Left lung (tissue), 14 donors: ENCODE measurements at places on chromosomes 3 and 15. TPM values are rescaled to one million over a fixed set of nuclear protein-coding genes. Genes with fewer than 3 reads are reported as not detected.

DNA sequence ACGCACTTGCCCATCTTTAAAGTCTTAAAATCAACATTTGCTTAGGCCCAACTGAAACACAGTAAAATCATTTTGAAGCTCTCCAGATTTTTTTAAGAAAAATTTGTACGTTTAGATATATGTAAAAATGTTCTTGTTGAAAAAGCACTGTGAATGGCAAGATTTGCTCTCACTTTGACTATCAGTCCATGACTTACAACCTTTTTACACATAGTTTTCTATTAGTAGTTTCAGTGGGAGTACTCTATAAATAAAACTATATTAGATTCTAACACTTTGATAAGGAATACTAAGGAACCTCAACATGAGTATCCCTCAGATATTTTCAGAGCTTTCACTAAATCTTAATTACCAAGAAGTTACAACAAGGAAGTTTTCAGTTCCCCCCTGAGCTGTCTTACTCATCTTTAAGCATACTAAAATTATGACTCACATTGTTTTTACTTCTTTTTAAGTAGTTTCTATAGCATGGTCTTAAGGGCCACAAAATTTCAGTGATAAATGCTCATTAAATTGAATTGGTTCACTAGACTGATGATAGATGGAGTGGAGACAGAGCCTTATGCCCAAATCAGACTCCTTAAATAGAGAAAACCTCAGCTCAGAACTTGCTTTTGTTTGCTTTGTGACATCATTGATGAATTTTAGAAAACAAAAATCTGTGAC lies 31.6 kb upstream of the RAP2B start:
- H3K36me3 ChIP-seq, result no peaks in the 10 kb centered on the region
- H3K27me3 ChIP-seq, result no peaks in the 10 kb centered on the region
- DNase-seq, result no peak
- no peaks in the 10 kb centered on the region for H3K4me1 ChIP-seq
- no peak overlapping the region for H3K4me3 ChIP-seq

DNA sequence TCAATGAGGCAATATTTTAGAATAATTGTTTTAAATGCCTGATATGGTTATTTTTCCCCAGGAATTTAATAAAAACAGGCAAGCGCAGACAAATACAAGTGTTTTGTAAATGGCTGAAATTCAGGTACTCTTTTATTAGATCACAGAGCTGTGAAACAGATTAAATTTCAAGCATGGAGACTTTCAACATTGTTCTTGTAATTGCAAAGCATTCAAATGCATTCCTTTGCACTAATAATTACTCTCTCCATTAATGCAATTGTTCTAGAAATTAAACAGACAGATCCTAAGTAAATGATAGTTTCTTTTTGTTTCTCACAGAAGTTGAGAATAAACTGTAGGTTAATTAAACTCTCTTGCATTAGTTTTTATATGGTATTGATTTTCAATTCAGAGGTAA lies 42.4 kb upstream of the TGFBR2 start:
- no peak overlapping the region for H3K4me3 ChIP-seq
- H3K27me3 ChIP-seq, result no peaks in the 10 kb centered on the region
- no peak overlapping the region for H3K27ac ChIP-seq

DNA sequence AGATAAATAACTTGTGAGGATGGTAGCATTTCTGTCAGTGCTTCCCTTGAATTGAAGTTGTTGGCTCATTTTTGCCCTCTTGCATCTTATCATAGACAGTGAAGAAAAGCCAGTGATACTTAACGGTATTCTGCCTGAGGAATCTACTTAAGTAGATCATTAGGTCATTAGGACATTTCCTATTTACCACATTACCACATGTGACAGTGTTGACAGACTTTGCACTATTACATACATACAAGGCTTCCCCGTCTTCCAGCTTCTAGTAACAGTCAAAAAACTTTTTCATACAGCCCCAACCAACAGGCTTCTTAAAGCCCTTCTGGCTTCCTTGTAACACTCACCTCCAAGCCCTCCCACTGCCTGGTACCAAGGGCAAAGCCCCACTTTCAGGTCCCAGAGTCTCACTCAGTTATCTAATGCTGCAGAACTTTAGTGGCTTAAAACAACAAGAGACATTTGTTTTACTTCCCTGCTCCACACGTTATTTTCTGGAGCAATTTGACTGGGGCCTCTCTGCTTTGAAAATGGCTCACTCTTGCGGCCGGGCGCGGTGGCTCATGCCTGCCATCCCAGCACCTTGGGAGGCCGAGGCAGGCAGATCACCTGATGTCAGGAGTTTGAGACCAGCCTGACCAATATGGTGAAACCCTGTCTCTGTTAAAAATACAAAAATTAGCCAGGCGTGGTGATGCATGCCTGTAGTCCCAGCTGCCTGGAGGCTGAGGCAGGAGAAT lies 40.0 kb downstream of the ASB7 start:
- DNase-seq, result no peak
- no peaks in the 10 kb centered on the region for H3K27me3 ChIP-seq
- H3K36me3 ChIP-seq, result no peaks in the 10 kb centered on the region
- H3K27ac ChIP-seq, result peak overlapping the region; percentile 48
- H3K4me1 ChIP-seq, result peaks cover 35% of the 10 kb centered on the region
- H3K4me3 ChIP-seq, result no peak overlapping the region

DNA sequence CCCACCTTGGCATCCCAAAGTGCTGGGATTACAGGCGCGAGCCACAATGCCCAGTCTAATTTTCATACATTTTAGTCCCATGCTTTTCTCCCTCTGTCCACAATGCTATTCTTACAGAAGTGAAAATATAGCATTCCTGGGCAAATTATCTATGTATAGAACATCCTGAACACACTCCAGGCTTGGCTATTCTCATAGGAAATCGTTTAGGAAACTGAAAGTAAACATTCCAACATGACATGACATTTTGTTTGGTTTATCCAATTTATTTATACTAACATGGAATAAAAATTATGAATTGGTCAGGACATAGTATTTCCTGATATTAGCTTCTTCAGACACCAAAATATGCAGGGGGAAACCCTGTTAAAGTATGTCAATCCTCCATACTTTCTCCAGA lies 52.6 kb downstream of the SYNM start:
- no peak for DNase-seq
- no peak overlapping the region for H3K27ac ChIP-seq
- no peak overlapping the region for H3K4me3 ChIP-seq
- H3K36me3 ChIP-seq, result peaks cover 15% of the 10 kb centered on the region

DNA sequence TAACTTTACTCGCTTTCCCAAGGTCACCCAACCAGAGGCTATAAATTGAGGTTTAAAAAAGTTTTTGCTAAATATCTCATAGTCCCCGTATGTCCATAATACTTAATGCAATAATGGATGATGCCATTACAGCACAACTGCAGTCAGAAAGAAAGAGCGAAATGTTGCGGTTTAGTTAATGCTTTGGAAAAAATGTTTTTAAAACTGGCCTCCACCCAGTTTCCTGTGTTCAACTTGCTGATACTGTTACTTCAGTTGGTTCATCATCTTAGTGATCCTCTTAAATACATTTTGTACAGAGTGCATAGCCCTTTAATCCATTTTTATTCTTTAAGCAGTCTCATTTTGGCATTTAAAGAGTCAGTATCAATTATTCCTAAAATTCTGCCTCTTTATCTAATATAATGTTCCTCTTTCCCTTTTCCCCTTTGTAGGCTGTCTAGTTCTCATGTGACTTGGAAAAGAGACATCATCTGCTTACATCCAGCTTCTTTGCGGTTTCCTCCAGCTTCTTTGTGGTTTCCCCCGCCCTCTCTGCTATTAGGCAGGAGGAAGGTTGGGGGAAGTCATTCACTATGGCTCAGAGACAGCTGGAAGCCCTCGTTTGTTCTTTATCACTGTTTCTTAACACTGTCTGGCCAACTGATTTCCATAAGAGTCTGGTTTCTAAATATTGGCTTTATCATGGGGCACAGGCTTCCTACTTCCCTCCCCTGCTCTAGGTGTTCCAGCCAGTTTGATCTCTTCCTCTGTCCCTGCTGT lies 154.3 kb downstream of the GOLIM4 start:
- no peaks in the 10 kb centered on the region for H3K4me1 ChIP-seq
- no peaks in the 10 kb centered on the region for H3K36me3 ChIP-seq
- peak; percentile 52 for DNase-seq
- no peak overlapping the region for H3K27ac ChIP-seq
- H3K4me3 ChIP-seq, result no peak overlapping the region

DNA sequence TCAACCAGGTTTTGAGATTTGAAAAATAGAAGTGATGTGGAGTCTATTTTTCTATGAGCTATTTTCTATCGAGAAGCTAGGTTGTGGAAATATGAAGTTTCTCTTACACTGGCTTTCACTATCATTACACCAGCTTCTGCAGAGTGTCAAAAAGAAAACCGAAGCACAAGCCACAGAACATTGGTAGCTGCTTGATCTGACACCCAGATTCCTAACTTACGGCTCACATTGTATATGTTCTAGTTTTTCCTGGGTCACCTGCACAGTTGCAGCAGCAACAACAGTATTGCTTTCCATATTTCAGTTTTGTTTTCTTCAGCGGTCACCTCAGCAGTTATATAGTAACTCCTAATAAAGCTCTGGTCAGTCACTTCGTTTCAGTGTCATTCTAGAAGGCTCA lies 790.1 kb downstream of the PLOD2 start:
- no peaks in the 10 kb centered on the region for H3K27me3 ChIP-seq
- no peak overlapping the region for H3K4me3 ChIP-seq
- no peak for DNase-seq
- H3K27ac ChIP-seq, result no peak overlapping the region
- H3K4me1 ChIP-seq, result no peaks in the 10 kb centered on the region

GRCh38 chr15:92184142-92184541 lies 209.5 kb upstream of the ST8SIA2 start:
- H3K4me1 ChIP-seq, result no peaks in the 10 kb centered on the region
- no peak overlapping the region for H3K27ac ChIP-seq
- H3K4me3 ChIP-seq, result no peak overlapping the region
- H3K36me3 ChIP-seq, result no peaks in the 10 kb centered on the region
- no peaks in the 10 kb centered on the region for H3K27me3 ChIP-seq
- no peak for DNase-seq

DNA sequence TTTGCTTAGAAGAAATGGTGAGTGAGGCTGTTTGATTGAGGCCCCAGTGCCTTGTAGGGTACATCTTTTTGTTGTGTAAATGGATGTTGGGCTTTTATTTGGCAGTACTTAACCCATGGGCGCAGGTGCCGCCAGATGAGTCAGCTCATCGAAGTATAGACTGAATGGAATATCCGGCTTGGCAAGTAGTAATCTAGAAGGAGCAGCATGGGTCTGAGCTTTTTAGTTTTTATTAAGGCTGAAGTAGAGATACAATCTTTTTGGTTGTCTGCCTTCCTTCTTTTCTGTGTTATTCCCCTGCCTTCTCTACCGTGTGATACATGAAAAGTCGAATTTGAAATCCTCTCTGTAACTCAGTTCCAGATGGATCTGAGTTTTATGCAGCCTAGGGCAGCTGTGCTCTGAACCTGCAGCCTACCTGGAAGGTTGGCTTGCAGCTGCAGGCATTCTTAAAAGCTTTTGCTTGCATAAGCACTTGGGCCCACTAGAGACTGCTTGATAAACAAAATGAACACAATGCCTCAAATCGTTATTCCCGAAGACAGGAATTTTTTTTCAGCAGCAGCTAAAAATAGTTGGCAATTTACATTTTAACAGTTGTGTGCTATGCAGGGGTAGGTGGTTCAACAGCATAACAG lies 177.5 kb upstream of the CGNL1 start:
- peaks cover 26% of the 10 kb centered on the region for H3K4me1 ChIP-seq
- H3K4me3 ChIP-seq, result no peak overlapping the region
- no peak for DNase-seq
- peak overlapping the region; percentile 58 for H3K27ac ChIP-seq

GRCh38 chr15:60916679-60917460 lies 312.2 kb downstream of the RORA start:
- H3K36me3 ChIP-seq, result no peaks in the 10 kb centered on the region
- peak overlapping the region; percentile 14 for H3K27ac ChIP-seq
- H3K27me3 ChIP-seq, result no peaks in the 10 kb centered on the region
- DNase-seq, result peak; percentile 85

- H3K36me3 ChIP-seq, result no peaks in the 10 kb centered on the region
- no peak for DNase-seq
- peaks cover 16% of the 10 kb centered on the region for H3K4me1 ChIP-seq
- H3K27ac ChIP-seq, result peak overlapping the region; percentile 25
These were observed 33.0 kb upstream of the KLF13 start for GRCh38 chr15:31293655-31294054.

GRCh38 chr15:84983711-84984110 lies 2.1 kb downstream of the PDE8A start:
- DNase-seq, result no peak
- peak overlapping the region; percentile 92 for H3K4me3 ChIP-seq
- H3K36me3 ChIP-seq, result no peaks in the 10 kb centered on the region
- peaks cover 57% of the 10 kb centered on the region for H3K4me1 ChIP-seq
- peaks cover 10% of the 10 kb centered on the region for H3K27me3 ChIP-seq

- no peak overlapping the region for H3K4me3 ChIP-seq
- no peak overlapping the region for H3K27ac ChIP-seq
- no peak for DNase-seq
- no peaks in the 10 kb centered on the region for H3K27me3 ChIP-seq
- H3K36me3 ChIP-seq, result no peaks in the 10 kb centered on the region
- peaks cover under 1% of the 10 kb centered on the region for H3K4me1 ChIP-seq
These were observed 289.7 kb upstream of the TPM1 start for GRCh38 chr15:62752657-62753517.

DNA sequence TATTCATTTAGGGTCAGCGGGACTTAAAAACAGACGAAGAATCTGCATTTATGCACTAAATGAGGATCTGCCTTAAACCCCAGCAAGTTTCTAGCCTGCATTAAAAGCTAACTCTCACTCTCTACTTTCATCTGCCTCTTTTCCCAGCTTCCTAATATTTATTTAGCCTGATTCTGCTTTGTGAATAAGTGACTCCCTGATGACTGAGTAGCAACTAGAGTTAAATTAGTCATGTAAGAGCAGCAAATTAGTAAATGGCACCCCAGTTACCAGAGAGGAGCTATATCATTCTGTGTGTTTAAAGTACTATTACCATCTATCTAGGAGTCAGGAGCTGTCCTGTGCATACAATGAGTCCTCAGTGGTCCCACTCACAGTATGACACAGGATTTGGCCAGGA lies 391.0 kb upstream of the RORA start:
- H3K27ac ChIP-seq, result no peak overlapping the region
- DNase-seq, result no peak

- peaks cover 13% of the 10 kb centered on the region for H3K27me3 ChIP-seq
- H3K27ac ChIP-seq, result no peak overlapping the region
- H3K4me1 ChIP-seq, result peaks cover 12% of the 10 kb centered on the region
- no peaks in the 10 kb centered on the region for H3K36me3 ChIP-seq
- no peak overlapping the region for H3K4me3 ChIP-seq
These were observed 1.5 kb upstream of the SNX22 start for GRCh38 chr15:64149893-64150578.

DNA sequence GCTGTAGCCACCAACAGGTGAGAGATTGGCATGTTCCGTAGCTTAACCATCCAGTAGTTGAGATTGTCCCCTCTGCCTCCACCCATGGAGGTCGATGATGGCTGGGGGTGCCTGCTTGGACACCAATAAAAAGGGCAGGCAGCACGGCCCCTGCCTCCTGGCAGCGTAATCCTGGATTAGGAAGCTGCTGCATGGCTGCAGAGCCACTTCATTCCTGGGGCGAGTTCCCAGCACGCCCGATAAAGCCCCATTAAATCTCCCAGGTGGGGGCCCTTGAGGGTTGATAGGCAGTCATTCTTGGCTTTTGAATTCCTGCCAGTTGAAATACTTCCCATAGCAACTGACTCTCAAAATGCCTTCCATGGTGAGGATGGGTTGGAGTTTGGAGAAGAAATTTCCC lies 67.8 kb downstream of the PLXNA1 start:
- no peaks in the 10 kb centered on the region for H3K27me3 ChIP-seq
- H3K27ac ChIP-seq, result no peak overlapping the region
- H3K4me1 ChIP-seq, result no peaks in the 10 kb centered on the region
- no peaks in the 10 kb centered on the region for H3K36me3 ChIP-seq

Gene EPHA3
- total RNA-seq, result 6.2 TPM

Gene CTDSPL
- total RNA-seq, result 74.4 TPM

Gene STRIT1
- not detected for total RNA-seq

Gene HGD
- total RNA-seq, result 2.4 TPM

Gene TTLL13
- total RNA-seq, result 0.26 TPM
